ENCODE measurements at places on chromosomes 4 and X.

GRCh38 chr4:55546506-55546755, 278 bp downstream of the CLOCK start:
- no peak for DNase-seq

GRCh38 chrX:108219949-108220601, 128.5 kb downstream of the ATG4A start:
- DNase-seq, result no peak

DNA sequence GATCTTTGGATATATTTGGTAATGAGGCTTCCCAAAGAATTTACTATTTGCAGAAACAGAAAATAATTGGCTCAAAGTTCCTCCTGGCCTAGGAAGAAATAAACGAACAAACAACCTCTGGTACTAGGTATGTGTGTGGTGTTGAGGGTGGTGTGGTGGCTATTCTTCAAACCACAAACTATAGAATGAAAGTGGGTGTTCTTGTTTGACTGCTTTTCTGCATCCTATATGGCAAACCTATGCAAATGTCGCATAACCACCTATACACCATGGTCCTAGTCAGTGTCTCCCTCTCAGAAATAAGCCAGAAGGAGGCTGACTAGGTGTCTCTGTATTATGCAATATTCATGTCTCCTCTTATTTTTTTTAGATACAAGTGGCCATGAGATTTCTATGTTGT, 106.6 kb upstream of the PCDH18 start:
- DNase-seq, result no peak

- no peak for DNase-seq
Measured at GRCh38 chr4:146273204-146273901, 59.0 kb downstream of the REELD1 start.

DNA sequence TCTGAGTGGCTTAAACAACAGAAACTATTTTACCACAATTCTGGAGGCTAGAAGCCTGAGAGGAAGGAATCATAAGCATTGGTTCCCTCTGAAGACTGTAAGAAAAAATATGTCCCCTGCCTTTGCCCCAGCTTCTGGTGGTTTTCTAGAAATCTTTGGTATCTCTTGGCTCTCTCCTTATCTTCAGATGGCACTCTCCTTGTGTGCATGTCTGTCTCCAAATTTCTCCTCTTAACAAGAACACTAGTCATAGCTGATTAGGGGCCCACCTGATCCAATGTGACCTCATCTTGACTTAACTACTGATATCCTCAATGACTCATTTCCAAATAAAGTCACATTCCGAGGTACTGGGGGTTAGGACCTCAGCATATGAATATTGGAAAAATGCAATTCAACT, 635.0 kb upstream of the NR3C2 start:
- no peak for DNase-seq

GRCh38 chr4:16503421-16504100, 277.3 kb upstream of the TAPT1 start:
- no peak for DNase-seq

- DNase-seq, result no peak
Measured at GRCh38 chr4:83139514-83140156, 25.1 kb upstream of the PLAC8 start.

DNA sequence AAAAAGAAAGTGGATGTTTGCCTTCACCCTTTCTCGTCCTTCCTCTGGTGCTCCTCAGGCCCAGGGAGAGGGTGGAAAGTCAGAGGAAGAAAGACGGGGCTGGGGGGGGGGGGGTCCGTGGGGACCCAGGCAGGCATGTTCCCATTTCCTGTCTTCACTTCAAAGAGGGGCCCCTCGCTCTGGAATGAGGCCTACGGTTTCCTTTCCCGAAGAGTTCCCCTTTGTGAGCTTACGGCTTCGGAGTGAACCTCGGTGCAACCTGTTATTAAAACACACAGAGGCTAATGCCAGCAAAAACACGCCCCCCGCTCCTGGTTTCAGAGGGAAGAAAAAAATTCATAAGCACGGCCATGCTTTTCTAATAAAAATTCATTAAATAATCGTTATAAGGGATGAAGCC, 40.1 kb downstream of the SHOX start:
- no peak for DNase-seq

DNA sequence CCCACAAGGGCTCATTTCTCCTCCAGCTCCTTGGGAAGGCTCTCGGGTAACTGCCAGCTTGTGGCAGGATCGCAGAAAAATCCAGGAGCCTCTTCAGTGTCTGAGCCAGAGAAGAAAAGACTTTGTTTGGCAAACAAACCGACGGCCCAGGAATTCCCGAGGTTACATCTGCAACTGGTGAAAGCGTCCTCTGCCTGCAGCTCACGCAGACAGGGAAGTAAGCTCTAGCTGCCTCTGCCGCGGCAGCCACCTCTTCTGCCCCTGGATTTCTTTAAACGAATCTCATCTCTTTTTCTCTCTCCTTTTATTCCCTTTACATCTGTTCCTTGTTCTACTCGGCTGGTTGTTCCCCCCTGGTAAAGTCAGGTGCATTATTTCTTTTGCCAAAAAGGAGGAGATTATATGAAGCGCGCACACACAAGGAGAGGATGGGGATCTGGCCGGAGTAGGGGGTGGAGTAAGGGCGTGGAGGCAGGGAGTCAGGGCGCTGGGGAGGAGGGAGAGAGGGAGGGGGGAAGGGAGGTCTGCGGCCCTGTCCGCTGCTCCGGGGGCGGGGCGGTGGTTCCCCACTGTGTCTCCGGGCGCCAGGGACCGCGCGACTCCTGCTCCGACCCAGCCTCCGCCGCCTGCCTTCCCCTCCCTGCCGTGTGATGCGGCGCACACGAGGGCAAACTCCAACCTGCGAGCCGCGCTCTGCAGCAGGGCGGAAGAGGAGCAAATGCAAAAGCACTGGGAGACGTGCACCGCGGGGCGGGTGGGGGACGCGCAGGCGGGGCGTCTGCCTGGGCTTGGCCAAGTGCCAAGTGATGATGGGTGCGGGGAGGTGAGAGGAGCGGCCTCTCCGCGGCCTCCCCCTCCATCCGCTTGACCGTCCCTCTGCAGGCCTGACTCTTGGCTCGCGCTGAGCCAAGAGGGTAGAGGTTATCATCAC, at the start of gene DCHS2:
Gene DCHS2, minus strand, starts transcription at position 459 of the 931 bp plus-strand sequence. Its CDS starts 444 bp downstream, at position 15.
- DNase-seq, result no peak

DNA sequence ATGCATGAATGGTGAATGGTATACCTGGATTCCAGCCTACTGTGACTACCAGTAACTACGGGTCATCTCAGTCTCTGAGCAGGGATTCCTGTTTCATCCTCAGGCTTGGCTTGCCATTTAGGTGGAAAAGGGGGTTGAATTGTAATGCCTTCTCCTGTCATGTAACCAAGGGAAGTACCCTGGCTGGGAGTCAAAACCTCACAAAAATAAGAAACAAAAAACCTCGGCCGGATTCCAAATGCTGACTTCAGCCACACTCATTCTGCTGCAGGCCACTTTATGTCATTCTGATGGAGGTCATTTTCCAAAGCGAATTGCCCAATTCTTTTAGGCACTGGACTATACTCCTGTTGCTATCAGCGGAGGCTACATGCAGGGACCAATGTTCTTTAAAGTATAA, 324.7 kb downstream of the LDB2 start:
- no peak for DNase-seq

Data from AML-193 (cell line).